ENCODE measurements at places on chromosomes 5 and 9.

- no peak for ATAC-seq
These were observed 198.3 kb downstream of the ERCC6L2 start for GRCh38 chr9:96073531-96074480.

DNA sequence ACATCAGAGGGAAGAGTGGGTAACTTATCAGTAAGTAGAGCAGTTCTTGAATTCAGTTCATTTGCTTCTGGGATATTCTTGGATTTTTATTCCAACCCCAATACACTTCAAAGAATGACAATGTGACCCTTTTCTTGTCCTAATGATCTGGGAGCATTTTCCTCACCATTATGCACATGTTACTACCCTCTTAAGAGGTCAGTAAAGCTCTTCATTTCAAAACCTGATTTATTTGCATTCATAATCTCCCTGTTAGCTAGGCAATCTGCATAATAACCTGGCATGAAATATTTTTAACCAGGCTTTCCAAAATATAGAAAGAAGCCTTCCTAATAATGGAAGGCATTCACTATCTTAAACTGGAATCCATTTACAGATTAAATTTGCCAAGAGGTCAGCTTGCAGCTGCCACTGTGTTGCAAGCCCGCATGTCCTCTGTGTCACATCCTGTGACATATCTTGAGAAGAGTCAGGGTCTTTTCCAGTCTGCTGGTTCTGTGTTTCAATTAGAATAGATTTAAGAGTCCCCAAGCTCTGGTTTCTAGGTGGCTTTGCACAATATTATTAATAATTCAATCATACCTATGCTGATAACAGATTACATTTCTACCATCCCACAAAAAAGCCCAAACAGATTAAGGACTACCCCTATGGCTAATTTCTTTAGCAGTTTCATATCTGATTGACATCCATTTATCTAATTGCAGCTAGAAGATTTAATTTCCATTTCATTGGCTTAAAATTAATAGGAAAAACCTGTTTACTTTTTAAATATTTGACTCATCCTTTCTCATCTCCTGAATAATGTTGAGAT, 30.9 kb upstream of the PPP2R2B start:
- ATAC-seq, result no peak

DNA sequence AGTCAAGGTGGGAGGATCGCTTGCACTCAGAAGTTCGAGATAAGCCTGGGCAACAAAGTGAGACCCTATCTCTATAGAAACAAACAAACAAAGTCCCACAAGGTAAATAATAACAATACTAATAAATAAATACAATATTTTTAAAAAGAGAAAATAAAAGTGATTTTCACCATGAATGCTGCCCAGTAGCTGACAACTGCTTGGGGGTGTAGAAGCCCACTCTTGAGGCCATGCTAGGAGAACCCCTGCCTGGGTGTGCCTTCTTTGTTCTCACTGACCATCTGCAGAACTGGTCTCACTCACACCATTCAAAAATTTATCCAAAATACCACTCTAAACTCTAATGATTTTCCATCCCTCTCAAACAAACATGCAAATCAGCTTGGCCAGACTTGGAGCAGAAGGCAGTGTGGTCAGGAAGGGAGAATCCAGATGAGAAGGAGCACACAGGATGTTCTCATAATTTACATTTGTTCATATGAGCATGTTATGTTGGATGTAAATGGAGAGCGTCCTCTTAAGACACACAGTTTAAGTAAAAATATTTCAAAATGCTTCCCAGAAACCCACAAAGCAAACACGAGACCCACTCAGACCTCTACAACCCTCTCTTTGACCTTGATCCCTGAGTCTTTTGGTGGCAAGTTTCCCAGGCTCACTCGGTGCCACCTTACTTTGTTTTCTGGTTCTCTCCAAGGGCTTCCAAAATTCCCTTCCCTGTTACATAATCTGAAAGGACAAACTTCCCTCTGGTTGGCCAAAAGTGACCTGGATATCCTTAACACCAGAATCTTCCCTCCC, 7.9 kb upstream of the RAI14 start:
- no peak for ATAC-seq

DNA sequence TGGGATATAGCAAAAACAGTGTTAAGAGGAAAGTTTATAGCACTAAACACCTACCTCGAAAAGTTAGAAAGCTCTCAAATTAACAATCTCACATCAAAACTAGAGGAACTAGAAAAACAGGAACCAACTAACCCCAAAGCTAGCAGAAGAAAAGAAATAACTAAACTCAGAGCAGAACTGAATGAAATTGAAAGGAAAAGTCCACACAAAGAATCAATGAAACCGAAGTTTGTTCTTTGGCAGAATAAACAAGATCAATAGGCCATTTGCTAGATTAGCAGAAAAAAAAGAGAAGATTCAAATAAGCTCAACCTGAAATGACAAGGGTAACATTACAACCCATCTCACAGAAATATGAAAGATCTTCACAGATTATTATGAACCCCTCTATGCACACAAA, 234.8 kb upstream of the ISL1 start:
- no peak for ATAC-seq

- ATAC-seq, result no peak
These were observed 50.0 kb upstream of the SH3GL2 start for GRCh38 chr9:17528859-17529258.

GRCh38 chr5:169325273-169325672, 24.3 kb upstream of the SLIT3 start:
- ATAC-seq, result no peak

DNA sequence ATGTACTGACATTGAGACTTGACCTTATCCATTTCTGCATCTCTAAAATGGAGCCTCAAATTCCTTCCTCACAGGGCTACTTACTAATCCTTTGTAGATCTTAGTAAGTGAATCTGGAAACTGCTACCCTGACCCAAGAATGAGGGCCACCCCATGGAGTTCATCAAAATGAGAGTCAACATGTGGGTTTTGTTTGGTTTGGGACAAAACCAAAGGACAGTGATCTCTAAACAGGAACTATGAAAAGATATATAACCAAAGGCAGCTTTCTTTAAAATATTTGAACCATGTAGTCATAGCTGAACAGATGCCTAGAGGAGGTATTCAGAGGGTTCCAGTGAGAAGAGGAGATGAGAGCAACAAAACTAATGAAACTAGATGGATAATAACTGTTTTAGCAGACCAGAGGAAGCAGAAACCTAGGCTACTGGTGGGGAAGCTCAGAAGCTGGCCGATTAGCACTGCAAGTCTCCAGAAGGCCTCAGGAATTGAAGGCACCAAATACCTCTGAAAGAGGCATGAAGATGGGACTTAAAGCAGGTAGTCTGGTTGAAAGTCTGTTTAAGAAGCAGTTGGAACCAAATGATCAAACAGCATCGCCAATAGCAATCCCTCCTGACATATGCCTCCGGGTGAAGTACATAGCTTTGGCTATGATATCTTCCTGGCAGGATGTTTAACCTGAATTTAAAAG, 45.8 kb downstream of the THOC3 start:
- no peak for ATAC-seq

GRCh38 chr9:110969971-110970386, 68.3 kb downstream of the LPAR1 start:
- no peak for ATAC-seq

DNA sequence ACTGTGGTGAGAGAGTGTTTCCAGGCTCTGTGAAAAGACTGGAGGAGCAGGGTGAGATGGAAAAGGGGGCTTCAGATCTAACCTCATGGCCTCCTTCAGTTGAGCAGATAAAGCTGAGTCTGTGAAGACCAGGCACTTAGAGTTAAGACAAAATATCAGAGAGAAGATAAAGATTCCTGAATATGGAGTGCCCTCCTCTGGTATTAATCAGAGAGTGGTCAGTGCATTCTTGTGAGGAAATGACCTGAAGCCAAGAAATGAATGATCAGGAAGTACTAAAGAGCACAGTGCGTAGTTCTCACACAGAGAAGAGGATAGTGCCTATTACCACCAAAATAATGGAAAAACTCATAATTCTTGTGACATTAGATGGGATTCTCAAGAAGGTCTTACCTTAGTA, 1417.0 kb upstream of the ACO1 start:
- ATAC-seq, result no peak

DNA sequence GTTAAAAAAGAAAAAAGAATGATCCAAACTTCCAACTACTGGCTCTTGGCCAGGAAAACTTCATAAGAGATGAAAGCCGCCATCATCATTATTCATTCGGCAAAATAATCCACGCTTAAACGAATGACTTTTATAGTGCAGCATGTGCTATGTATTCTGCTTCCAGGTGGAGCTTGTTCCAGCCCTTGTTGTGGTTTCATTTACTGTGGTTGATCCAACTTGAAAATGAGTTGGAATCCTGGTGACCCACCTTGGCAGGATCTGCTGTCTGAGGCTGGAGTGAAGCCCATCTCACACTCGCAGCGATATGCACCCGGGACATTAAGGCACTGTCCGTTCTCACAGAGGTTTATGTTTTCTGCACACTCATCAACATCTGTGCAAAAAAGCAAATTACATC, 209.6 kb downstream of the FBN2 start:
- no peak for ATAC-seq

GRCh38 chr5:85077581-85077980, 692.9 kb upstream of the EDIL3 start:
- no peak for ATAC-seq

DNA sequence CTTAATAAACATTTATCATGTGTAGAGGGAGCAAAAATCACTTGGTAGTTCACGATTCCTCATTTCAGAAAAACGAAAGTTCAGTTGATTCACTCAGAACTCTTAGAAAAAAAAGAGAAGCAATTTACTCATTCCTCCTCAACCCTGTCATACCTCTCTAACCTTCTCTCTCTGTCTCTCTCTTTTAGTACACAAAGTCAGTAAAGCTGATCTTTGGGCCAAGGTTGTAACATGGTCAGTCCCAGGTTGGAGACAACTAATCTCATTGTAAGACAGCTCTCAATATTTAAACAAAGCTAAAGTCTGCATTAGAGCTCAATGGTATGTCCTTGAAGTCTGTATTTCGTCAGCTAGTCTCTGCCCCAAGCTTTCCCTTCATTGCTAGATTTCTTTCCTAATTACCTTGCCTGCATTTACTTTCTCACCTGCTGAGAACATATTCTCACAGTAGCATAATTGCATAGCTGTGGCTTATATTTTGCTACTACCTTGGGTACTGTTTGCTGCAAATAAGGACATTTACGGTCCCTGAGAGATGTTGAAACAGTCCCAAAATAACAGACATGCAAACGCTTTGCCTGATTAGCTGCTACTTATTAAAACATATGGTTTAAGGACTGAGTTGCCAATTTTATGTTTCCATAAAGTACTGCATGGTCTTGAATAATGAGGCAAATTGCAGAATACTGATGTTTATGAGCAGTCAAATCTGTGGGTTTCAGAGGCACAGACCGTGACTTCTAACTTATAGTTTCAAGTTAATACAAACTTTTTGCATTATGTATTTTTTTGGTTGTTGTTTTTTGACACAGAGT, 138.3 kb downstream of the GPBP1 start:
- ATAC-seq, result peak; percentile 53

- ATAC-seq, result no peak
These were observed 35.1 kb downstream of the SH3GLB2 start for GRCh38 chr9:128992995-128993394.

DNA sequence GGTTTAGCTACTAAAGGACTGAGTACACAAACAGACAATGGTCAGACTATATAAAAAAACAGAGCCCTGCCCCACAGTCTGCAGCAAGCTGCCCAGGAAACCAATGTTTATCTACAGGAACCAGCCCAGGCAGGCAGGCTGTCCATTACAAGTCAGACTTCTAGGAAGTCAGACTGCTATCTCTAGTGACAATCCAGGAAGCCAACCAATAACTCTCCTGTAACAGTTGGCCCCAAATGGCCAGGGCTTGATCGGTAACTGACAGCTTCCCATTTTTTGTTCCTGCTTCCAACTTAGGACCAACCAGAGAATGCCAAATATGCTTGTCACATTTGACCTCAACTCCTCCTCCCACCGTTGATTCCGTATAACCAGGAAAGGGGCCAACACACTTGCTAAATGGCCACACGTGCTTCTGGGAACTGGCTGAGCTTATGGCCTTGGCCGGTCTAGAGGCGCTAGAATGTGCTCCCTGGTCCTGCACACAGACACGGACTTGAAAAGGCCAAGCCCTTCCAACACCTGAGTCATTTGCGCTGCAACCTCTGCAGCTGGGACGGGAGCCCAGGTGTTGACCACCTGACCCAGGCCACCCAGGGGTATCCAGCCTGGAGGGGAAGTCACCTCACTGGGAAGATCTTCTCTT, 79.6 kb upstream of the CDK20 start:
- ATAC-seq, result no peak

DNA sequence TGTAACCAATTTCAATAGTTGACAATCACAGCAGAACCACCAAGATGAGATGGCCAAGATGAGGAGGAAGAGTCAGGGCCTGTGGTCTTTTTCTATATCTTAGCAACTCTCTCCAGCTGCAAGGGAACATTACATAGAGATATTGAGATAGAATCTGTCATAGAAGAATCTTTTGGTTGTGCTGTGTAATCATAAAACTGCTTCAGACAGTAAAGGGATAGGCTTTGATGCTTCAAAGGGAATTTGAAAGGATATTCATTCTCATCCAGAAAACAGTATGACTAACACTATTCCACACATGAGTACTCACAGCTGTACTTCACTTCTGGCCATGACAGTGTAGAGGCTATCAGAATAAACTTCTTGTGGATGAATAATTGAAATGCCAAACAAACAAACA, 145.9 kb downstream of the YIPF5 start:
- peak; percentile 32 for ATAC-seq

DNA sequence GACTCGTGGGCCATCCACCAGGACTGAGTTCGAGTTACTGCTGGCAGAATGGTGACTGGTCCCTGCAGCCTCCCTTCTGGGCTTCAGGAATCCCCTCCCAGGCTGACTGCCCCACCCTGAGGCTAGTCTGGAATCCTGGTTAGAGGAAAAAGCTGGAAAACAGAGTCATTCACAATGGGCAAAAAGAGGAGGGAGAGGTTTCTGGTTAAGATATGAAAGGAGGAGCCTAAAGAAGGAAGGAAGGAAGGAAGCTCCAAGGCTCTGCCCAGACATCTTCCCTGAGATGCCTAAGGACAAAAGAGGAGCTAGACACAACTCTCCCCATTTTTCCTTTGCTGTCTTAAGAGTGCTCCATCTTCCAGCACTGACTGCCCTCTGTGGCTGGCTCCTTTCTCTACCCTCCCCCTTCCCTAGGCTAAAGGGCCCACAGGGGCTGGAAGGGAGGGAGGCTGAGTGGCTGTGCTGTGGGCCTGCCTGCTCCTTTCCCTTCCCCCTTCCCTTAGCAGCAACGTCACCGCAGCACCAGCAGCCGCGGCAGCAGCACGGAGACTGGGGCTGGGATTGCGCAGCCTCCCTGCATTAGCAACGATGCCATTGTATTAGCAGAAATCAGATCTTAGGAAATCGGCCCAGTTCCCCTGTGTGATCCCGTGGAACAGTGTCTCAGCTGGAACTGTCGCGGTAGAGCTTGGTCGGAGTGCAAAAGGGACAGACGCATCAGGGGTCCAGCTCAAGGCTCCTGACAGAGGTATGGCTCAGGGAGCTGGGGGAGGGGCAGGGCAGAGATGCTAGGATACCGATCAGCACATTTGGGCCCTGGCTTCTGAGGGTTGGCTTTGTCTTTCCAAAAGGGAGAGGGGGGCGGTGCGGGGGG, 48.7 kb downstream of the RUSC2 start:
- no peak for ATAC-seq

- no peak for ATAC-seq
These were observed 68.8 kb downstream of the TLR4 start for GRCh38 chr9:117772960-117773359.

- no peak for ATAC-seq
These were observed 13.1 kb downstream of the ZNF608 start for GRCh38 chr5:124733329-124733650.

GRCh38 chr5:145971701-145972100, 35.3 kb downstream of the SH3RF2 start:
- ATAC-seq, result no peak

GRCh38 chr5:53403291-53403690, 77.1 kb upstream of the FST start:
- no peak for ATAC-seq
